ENCODE measurements at places on chromosomes 1 and 21. TPM values are rescaled to one million over a fixed set of nuclear protein-coding genes. Genes with fewer than 3 reads are reported as not detected.
A peak's percentile ranks its signal among the peaks of the same experiment; 100 is the strongest.

- DNase-seq = peak; percentile 54
- peak overlapping the region; percentile 100 for H3K27ac ChIP-seq
- no peaks in the 10 kb centered on the region for H3K27me3 ChIP-seq
- H3K4me1 ChIP-seq = peaks cover 80% of the 10 kb centered on the region
- peak overlapping the region; percentile 59 for H3K4me3 ChIP-seq
- H3K36me3 ChIP-seq = no peaks in the 10 kb centered on the region
These were observed 67.1 kb downstream of the CD58 start for GRCh38 chr1:116503546-116504307.

- peaks cover 7% of the 10 kb centered on the region for H3K27me3 ChIP-seq
- H3K4me1 ChIP-seq = peaks cover 46% of the 10 kb centered on the region
- H3K27ac ChIP-seq = no peak overlapping the region
- no peak overlapping the region for H3K4me3 ChIP-seq
- DNase-seq = no peak
These were observed 108.2 kb upstream of the OLIG2 start for GRCh38 chr21:32917362-32918135.

- no peak overlapping the region for H3K4me3 ChIP-seq
These were observed 133.2 kb downstream of the KCNJ6 start for GRCh38 chr21:37783016-37783415.

- no peaks in the 10 kb centered on the region for H3K27me3 ChIP-seq
- H3K36me3 ChIP-seq = peaks cover 6% of the 10 kb centered on the region
- DNase-seq = no peak
- H3K4me3 ChIP-seq = no peak overlapping the region
These were observed 55.6 kb upstream of the GCLM start for GRCh38 chr1:93964777-93965200.

GRCh38 chr1:15254559-15254958, 7.5 kb downstream of the FHAD1 start:
- peaks cover 10% of the 10 kb centered on the region for H3K27me3 ChIP-seq
- DNase-seq = no peak
- H3K27ac ChIP-seq = no peak overlapping the region
- peaks cover 45% of the 10 kb centered on the region for H3K4me1 ChIP-seq
- no peaks in the 10 kb centered on the region for H3K36me3 ChIP-seq

DNA sequence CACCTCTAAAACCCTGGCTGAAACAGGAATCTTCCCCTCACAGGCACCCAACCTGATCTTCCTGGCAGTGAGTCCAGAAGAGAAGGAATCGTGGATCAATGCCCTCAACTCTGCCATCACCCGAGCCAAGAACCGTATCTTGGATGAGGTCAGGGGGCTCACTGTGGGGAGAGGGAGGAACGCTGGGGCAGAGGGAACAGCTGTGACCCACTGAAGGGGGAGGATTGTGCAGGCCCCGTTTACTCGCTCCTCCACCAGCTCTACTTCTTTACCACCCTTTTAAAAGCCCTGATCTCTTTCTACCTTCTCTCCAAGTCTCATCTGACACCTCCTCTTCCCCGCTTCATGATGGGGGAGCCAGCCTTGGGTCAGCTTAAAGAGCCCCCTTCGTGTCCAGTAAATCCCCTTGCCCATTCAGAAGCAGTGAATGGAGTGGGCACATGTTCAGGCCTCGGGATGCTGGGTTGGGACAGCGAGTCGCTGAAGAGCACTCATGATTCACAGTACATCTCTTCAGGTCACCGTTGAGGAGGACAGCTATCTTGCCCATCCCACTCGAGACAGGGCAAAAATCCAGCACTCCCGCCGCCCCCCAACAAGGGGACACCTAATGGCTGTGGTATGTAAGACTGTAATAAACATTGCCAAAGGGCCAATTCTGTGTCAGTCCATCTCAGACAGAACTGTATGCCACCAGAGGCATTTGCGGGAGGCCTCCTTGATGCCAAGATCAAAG, 7.3 kb downstream of the PLEKHO1 start:
- DNase-seq = no peak
- no peak overlapping the region for H3K27ac ChIP-seq
- no peak overlapping the region for H3K4me3 ChIP-seq
- H3K27me3 ChIP-seq = no peaks in the 10 kb centered on the region
- H3K4me1 ChIP-seq = peaks cover 41% of the 10 kb centered on the region

- DNase-seq = peak; percentile 29
- H3K27ac ChIP-seq = no peak overlapping the region
- no peaks in the 10 kb centered on the region for H3K4me1 ChIP-seq
- H3K4me3 ChIP-seq = no peak overlapping the region
These were observed 1423.4 kb downstream of the NCAM2 start for GRCh38 chr21:22421416-22422180.

DNA sequence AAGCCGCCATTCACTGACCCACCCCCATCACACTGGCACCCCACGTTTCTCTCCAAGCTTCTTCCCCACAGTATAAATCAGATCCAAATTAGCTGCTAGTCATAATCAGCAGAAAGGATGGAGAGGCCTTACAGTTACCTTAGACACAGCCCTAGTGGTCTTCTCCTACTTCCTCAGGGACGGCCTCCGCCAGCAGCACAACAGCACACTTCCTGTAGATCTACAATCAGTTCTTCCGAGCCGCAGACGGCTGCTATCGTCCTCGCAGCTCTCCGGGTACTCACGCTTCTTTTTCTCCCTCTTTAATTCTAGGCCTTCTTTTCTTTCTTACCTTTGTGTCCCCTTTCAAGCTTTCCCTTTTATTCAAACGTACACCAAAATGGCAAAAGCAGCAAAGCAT, 313.5 kb downstream of the SMYD3 start:
- DNase-seq = no peak
- H3K4me1 ChIP-seq = no peaks in the 10 kb centered on the region
- H3K27ac ChIP-seq = no peak overlapping the region
- no peaks in the 10 kb centered on the region for H3K27me3 ChIP-seq

DNA sequence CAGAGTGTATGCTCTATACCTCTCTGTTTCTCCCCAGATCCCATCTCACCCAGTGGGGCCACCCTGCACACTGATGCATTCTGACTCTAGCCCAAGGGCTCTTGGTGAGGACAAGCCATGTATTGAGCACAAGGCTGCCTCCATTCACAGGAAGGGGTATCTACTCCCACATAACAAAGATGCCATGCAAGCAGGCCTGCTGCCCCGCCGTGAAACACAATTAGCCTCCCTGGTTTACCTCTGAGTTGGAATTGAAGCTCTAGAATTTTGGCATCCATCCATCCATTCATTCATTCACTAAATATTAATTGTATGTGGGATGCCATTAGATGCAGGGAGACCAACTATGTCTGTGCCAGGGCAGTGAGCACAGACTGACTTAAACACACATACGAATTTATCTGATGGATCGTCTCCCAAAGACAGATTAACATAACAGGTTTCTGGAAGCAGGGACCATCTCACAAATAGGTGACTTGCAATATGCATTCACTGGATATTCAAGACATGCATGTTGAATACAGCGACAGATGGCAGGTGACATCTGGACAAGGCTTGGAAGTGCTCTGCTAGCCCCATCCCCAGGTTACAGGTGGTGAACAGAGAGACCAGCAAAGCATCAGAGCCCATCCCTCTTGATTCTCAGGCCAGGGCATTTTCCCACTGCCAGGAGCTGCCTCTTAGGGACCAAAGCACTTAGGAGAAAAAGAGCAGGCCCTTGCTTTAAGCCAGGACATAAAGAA, 34.3 kb downstream of the TRABD2B start:
- no peaks in the 10 kb centered on the region for H3K36me3 ChIP-seq
- H3K27me3 ChIP-seq = no peaks in the 10 kb centered on the region
- DNase-seq = no peak
- H3K4me1 ChIP-seq = no peaks in the 10 kb centered on the region

- H3K27ac ChIP-seq = no peak overlapping the region
- DNase-seq = no peak
- H3K27me3 ChIP-seq = no peaks in the 10 kb centered on the region
These were observed 11.3 kb upstream of the MAP10 start for GRCh38 chr1:232793944-232794343.

DNA sequence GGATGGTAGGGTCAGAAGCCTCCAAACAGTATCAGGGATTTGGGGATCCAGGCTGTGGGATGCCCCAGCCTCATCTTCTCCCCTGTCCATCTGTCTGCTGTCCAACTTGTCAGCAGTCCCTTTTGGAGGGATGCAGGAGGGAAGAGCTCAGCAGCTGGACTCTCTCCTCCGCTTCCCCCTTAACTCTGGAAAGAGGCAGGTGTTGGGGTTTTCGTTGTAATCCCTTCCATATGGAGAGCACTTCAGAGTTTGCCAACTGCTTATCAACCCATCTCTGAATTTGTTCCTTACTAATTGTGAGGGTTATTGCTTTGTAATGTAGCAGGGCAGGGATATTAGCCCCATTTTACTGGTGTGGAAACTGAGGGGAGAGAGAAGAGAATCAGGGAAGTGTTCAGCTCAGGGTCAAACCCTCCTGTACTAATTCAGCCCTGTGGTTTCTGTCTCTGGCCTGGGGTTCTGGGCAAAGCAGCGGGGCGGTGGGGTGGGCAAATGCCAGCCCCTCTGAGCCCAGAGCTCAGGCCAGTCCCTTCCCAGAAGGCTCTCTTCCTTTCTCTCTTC, 3.2 kb downstream of the CITED4 start:
- H3K36me3 ChIP-seq = no peaks in the 10 kb centered on the region
- peak overlapping the region; percentile 44 for H3K4me3 ChIP-seq
- H3K27me3 ChIP-seq = peaks cover 3% of the 10 kb centered on the region
- peaks cover 13% of the 10 kb centered on the region for H3K4me1 ChIP-seq
- H3K27ac ChIP-seq = no peak overlapping the region

GRCh38 chr1:203555076-203555475, 61.1 kb downstream of the OPTC start:
- no peaks in the 10 kb centered on the region for H3K4me1 ChIP-seq
- no peaks in the 10 kb centered on the region for H3K36me3 ChIP-seq
- no peak overlapping the region for H3K27ac ChIP-seq
- no peak overlapping the region for H3K4me3 ChIP-seq
- H3K27me3 ChIP-seq = peaks cover 3% of the 10 kb centered on the region
- DNase-seq = no peak

DNA sequence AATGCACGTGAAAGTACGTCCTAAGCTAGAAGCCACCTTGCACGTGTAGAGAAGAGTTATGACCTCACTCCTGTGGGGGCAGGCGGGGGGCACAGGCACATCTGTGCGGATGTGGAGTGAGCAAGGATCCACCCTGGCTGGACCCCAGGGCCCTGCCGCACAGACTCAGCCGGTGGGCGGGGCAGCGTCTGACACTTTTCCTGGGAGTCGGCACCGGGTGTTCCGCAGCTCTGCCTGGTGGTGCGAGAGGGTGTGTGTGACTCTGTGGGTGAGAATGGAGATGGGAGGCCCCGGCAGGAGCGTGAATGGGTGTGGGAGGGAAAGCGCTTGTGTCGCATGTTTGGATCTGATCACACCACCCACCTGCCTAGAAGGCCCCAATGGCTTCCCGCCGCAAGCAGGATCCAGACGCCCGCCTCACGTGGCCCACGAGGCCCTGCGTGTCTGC, 29.5 kb downstream of the RAP1GAP start:
- no peak for DNase-seq
- H3K36me3 ChIP-seq = no peaks in the 10 kb centered on the region
- no peak overlapping the region for H3K4me3 ChIP-seq
- no peaks in the 10 kb centered on the region for H3K4me1 ChIP-seq

DNA sequence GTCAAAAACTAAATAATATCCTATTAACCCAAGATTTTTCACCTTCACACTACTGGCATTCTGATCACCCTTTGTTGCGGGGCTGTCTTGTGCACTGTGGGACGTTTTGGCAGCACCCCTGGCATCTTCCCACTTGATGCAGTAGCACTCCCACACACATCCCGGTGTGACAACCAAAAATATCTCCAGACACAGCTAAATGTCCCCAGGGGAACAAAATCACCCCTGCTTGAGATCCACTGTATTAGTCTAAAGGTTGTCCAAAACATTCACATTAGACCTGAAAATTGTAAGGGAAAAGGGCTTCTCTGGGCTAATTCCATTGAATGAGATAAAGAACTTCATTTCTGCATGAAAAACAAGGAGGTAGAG, 37.8 kb downstream of the PLEKHO1 start:
- no peak for DNase-seq
- H3K4me1 ChIP-seq = peaks cover 20% of the 10 kb centered on the region
- H3K4me3 ChIP-seq = peak overlapping the region; percentile 49
- H3K27me3 ChIP-seq = peaks cover 6% of the 10 kb centered on the region

DNA sequence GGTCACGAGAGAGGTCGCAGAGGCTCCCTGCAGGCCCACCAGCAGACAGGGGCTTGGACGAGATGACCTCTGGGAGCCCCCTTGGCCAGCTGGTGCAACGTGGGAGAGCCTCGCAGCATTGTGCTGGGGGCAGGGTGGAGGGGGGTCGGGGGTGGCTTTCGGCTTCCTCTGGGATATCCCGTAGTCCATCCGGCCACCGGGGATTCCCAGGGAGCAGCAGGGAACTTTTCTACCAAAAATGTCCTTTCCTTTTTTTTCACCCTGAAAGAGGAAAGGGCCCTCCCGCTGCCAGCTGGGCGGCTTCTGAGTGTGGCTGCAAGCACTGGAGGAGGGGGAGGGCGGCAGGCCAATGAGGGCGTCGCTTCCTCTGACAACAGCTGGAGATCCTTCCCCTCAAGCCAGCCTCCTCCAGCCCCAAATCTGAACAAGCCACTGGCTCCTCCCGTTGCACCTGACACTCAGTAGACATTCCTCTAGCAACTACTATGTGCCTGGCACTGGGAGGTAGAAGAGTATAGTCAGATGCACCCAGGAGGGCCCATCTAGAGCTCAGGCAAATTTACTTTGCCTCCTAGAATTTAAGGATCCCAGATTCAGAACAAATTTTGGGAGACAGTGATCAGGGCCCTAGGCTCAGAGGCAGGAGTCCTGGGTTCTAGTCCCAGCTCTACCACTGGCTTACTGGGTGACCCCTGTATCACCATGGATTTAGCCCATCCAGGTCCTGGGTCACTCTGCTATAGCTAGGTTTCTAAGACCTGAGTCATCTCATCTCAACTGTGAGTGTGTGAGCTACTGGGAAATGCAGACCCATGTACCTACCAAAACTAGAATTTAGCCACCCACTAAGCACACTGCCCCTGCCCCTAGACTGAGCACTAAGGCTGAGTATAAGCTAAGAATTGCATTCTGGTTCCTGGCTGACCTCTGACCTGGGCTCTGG, 2.7 kb downstream of the MOB3C start:
- H3K27me3 ChIP-seq = peaks cover 1% of the 10 kb centered on the region
- H3K36me3 ChIP-seq = peaks cover 7% of the 10 kb centered on the region
- H3K27ac ChIP-seq = peak overlapping the region; percentile 77

GRCh38 chr1:235246022-235246948, 81.7 kb downstream of the ARID4B start:
- no peak overlapping the region for H3K4me3 ChIP-seq
- H3K27ac ChIP-seq = peak overlapping the region; percentile 85
- H3K27me3 ChIP-seq = no peaks in the 10 kb centered on the region
- DNase-seq = no peak
- H3K4me1 ChIP-seq = peaks cover 42% of the 10 kb centered on the region

- H3K27ac ChIP-seq = peak overlapping the region; percentile 87
- peaks cover 12% of the 10 kb centered on the region for H3K27me3 ChIP-seq
- no peak for DNase-seq
- H3K36me3 ChIP-seq = no peaks in the 10 kb centered on the region
- peaks cover 29% of the 10 kb centered on the region for H3K4me1 ChIP-seq
These were observed 1.1 kb upstream of the PSMG1 start for GRCh38 chr21:39184050-39184980.

The C1QC gene
- not detected for polyA plus RNA-seq

The ZBTB8B gene
- not detected for polyA plus RNA-seq

The SLC30A10 gene
- not detected for polyA plus RNA-seq

The TNFRSF8 gene
- not detected for polyA plus RNA-seq

The ERG gene
- not detected for polyA plus RNA-seq

The LCE2D gene
- polyA plus RNA-seq = not detected

The LENEP gene
- polyA plus RNA-seq = not detected

The ELF3 gene
- 0.26 TPM for polyA plus RNA-seq

The KLHL21 gene
- 9.2 TPM for polyA plus RNA-seq

The IQGAP3 gene
- not detected for polyA plus RNA-seq

The PROK1 gene
- polyA plus RNA-seq = not detected

Measured in immature natural killer cell (primary cell).